ENCODE measurements at places on chromosomes 5 and 9.

DNA sequence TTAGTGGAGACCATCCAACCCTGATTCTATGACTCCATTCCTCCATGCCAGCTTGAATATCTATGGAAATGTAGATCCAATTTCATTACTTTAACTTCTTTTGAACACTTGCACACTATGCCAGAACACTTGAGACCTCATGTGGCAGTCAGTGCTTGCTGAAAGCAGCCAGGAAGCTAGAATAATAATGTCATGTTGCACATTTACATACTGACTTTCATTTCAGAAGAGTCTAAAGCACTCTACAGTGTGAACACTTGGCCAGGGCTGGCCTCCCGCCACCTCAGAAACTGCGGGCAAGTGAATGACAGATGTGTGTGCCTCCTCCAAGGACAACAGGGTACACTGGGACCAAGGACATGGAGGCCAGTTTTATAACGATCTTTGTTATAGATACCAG is 97.3 kb downstream of the SLF1 start:
- no peak for DNase-seq

- DNase-seq = peak; percentile 47
These were observed 295.7 kb upstream of the PANK3 start for GRCh38 chr5:168874713-168875380.

DNA sequence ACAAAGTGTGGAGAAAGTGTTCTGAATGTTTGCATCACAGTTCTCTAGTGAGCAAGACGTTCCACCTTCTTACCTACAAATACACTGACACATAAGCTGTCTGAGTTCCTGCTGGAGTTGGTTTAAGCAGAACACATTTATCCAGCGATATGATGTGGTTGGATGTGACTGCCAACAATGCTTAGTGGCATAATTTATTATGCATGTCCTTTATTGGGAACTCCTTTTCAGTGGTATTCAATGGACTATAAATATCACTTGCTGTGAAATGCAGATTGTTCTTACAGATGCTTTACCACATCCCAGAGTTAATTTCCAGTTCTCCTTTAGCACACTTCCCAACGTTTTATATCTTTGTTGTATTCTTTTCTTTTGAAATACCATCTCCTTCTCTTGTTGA is 222.2 kb downstream of the LURAP1L start:
- DNase-seq = no peak

GRCh38 chr9:93013856-93014582 is 44.5 kb upstream of the SUSD3 start:
- no peak for DNase-seq

DNA sequence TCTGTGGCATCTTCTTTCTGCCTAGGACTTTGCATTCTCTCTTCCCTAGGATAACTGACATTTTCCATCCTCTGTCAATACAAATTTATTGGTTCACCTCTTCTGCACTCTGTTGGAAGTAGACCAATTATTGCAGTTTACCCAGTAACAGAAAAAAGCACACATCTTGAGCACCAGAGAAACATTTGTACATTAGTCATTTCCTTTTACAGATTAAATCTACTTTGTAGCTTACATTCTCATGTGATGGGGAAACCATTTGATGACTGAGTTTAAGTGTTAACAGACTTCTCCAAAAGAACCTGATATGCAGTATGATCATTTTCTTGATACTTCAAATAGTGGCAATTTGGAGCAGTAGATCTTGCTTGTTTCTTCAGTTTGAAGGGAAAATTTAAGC is 1098.8 kb downstream of the DTWD2 start:
- no peak for DNase-seq

DNA sequence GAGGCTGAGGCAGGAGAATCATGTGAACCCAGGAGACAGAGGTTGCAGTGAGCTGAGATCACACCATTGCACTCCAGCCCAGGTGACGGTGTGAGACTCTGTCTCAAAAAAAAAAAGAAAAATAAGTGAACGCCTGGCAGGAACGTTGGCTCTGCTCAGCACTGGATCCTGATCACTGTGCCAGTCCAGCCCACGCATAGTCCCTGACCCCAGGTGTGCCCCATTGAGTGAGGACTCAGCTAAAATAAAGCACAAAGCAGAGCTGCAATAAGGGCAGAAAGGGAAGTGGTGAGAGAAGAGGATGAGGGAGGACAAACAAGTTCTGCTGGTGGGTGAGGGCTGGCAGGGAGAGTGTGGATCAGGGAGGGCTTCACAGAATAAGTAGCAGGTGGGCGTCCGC is 4.3 kb downstream of the GRHPR start:
- DNase-seq = no peak
